ENCODE measurements at places on chromosomes 5 and 9. TPM values are rescaled to one million over a fixed set of nuclear protein-coding genes. Genes with fewer than 3 reads are reported as not detected.

Gene PCDHB15
- polyA plus RNA-seq: 1.7 TPM

Gene ACTBL2
- not detected for polyA plus RNA-seq

Gene CARTPT
- polyA plus RNA-seq: 0.53 TPM

GRCh38 chr9:104863180-104863883, 64.6 kb downstream of the ABCA1 start:
- peak; percentile 65 for DNase-seq

- DNase-seq: no peak
Observed at GRCh38 chr5:14752497-14753071, 88.1 kb downstream of the OTULIN start.

All from small intestine (tissue), 16 donors.